Activated CD4-positive, alpha-beta T cell treated with anti-CD3 and anti-CD28 coated beads, Interleukin-2, amount 50 U/mL, for 4 hours (primary cell): ENCODE measurements at places on chromosomes 11 and 22.

DNA sequence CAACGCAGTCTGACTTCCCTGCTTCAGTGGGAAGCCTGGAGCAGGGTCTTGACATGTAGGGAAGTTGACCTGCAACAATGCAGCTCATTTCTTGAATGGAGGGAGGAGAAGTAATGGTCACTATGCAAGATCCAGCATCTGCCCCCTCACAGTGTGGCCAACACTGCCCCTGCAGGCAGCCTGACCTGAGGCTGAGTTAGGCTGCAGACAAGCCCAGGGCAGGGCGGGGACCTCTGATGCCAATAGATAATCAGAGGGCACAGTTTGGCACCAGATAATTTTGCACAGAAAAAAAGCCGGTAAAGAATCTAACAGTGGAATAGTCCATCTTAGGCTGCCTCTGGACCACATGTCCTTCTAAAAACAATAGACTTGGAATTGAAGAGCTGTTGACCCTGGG is 182.3 kb downstream of the DSCAML1 start:
- DNase-seq = no peak

GRCh38 chr11:10885703-10886363 is 28.0 kb upstream of the ZBED5 start:
- no peak for DNase-seq

DNA sequence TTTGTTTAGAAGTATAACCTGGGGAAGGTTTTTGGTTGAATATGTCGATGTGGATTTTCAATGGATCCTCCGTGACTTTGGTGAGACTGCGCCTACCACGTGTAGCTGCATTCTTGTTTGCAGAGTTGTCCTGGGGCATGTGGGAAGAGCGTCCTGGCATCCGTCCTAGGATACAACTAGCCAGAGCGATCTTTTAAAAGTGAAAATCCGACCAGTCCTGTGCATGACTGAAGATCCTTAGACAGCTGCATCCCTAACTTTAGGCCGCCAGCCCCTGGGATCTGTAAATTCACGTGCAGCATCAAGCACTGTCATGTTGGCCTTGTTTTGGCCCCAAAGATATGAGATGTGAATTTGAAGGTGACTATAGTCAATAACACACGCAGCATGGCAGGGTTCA is 22.4 kb upstream of the THY1 start:
- DNase-seq = no peak

DNA sequence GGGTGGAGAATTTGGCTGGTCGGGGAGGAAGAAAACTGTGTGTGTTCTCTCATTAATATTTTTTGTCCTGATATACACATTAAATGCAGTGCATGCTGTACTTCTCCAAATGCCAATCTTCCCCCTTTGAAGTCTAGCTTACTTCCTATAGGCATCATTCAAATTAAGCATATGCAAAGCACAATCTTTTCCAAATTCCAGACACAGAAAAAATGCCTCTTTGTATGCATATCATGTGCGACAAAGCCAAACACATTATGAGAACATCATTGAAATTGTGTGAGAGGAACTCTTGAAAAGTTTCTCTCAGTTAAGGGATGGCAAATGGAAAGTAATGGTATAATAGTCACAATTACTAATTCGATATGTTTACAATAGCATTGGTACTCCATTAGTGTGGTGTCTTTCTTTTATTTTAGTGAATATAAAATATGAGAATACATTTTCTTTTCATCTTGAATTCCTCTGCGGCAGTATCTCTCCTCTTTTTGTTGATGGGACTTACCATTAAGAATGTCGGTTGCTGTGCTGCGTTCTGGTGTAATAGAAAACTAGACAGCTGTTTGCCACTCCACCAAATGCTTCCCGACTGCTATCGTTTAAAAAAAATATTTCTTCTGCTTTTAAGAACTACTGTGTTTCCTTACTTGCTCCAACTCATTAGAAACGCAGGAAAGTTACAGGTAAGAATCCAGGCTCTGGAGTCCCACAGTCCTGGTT is 19.3 kb upstream of the NRIP3 start:
- DNase-seq = no peak

DNA sequence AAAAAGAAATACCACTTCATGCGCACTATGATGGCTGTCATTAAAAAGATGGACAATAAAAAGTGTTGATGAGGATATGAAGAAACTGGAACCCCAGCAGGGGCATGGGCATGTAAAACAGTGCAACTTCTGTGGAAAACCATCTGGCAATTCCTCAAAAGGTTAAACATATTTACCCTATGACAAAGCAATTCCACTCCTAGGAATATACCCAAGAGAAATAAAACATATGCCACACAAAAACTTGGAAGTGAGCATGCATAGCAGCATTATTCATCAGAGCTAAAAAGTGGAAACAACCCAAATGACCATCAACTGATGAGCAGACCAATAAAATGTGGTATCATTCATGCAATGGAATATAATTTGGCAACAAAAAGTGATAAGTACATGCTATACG is 50.1 kb downstream of the LRRC32 start:
- no peak for DNase-seq

DNA sequence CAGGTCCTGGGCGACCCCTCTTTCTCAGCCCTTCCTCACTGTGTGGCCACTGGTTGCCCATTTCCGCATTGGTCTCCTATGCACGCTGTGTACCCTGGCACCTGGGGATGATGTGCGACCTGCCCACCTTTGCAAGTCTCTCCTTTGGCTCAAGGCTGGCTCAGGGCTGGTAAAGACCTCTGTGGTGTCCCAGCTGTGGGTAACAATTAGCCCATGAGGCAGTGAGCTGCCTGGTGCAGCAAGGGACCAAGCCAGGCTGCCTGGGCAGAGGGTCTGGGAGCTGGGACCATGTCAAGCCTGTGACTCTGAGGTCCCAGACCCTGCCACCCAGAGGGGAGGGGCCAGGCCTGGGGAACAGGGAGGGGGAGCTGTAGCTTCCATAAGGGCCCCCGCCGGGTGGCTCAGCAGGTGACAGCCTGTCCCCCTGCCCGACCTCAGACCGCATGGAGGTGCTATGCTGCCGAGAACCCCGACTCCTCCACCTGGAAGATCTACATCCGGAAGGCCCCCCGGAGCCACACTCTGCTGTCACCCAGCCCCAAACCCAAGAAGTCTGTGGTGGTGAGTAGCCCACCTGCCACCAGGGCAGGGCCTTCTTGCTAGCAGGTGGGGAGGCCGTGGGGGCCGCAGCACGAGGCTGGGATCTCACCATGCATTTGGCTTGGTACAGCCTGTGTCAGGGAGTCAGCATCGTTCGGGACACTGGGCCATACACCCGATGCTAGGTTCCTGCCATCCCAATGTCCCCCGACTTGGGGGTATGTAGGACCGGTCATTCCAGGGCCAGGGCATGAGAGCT is 112.5 kb downstream of the KCNQ1OT1 start:
- no peak for DNase-seq

GRCh38 chr11:68133761-68134160 is 12.6 kb upstream of the CHKA start:
- DNase-seq = no peak

GRCh38 chr11:94922321-94923003 is 50.9 kb downstream of the CWC15 start:
- no peak for DNase-seq

DNA sequence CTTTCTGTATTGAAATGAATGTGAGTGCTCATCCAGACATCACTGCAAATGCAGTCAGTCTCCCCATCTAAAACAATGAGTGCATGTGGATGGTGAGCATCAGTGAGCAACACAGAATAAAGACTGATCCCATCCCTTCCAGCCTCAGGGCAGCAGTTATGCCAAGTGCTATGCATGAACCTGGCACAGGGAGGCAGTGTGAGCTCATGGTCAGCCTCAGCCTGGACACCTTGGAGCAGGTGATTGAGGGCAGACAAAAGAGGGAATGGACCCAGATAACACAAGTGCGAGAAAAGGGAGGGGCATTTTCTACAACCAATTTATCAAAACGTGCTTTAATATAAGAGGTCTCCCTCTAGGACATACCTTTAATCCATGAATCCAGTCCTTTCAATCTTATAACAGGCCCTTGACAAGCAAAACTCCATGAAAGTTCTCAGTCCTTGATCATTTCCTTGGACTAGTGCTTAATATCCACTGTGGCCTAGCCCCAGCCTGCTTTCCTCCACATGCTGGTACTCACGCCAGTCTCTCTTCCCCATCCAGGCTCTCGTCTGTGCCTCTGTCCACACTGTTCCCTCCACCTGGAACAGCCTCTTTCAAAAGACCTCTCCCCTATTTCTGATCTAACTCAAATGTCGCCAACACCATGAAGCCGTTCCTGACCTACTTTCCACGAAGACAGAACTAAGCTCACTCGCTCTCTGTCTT is 50.5 kb upstream of the LRRC55 start:
- no peak for DNase-seq

- no peak for DNase-seq
Measured at GRCh38 chr11:13140028-13140870, 131.1 kb downstream of the RASSF10 start.
